H4 (cell line): ENCODE measurements at places on chromosomes 11 and 22.

GRCh38 chr11:112776834-112777233 lies 184.4 kb upstream of the NCAM1 start:
- DNase-seq, result no peak

- no peak for DNase-seq
These were observed 13.7 kb downstream of the ZBTB16 start for GRCh38 chr11:114073007-114073827.

- DNase-seq, result no peak
These were observed 13.2 kb upstream of the FXYD2 start for GRCh38 chr11:117837791-117838190.

- DNase-seq, result no peak
These were observed 20.8 kb downstream of the MUC15 start for GRCh38 chr11:26551186-26551801.

GRCh38 chr22:36641902-36642640 lies 61.5 kb downstream of the CACNG2 start:
- DNase-seq, result no peak

GRCh38 chr22:39732625-39733024 lies 160.9 kb downstream of the ENTHD1 start:
- DNase-seq, result no peak

DNA sequence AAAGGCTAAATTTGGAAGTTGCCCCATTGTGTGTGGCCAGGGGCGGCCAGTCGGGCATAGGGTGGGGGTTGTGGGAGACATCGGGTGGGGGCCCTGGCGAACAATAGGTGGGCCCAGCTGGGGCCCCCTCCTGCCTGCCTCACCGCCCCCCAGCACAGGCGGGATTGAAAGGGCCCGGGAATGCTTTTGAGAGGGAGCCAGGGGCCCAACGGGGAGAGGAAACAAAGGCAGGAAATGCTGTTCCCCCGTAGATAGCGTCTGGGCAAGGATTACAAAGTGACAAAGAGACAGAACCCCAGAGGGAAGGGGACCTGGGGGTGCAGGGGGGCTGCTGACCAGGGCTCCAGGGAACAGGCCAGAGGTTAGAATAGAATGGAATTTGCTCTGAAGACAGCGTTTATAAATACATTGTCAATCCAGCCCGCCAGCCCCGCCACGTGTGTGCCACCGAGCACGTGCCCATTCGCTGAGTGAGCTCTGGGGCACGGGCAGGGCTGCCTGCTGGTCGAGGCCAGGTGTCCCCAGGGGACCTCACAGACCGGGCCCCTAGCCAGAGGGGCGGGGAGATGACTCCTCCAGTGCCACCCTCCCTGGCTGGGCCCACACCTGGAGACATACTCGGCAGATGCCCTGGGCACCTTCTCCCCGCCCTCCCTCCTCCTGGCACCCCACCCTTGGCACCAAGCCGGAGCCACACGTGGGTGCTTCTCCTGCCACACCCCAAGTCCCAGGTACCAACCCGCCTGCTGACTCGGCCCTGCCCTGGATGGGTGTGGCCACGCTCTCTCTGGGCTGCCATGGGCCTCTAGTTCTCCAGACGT lies 9.7 kb downstream of the PDGFB start:
- DNase-seq, result no peak
